A172 (cell line): ENCODE measurements at places on chromosomes 13 and 19. TPM values are rescaled to one million over a fixed set of nuclear protein-coding genes. Genes with fewer than 3 reads are reported as not detected.

DNA sequence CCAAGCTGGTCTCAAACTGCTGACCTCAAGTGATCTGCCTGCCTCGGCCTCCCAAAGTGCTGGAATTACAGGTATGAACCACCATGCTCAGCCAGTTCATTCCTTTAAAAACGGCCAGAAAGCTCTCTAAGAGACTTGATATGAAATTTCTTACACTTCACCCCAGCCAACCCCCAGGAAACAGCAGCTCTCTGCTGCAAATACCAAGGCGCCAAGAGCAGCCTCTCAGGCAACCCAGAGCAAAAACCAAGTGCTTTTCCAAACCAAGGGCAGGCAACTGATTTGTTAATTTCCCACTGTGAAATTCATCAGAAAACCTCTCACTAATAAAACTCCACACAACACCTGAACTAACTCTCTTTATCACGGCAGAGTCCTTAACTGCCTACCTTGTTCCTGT lies 44.9 kb downstream of the LATS2 start:
- DNase-seq: no peak

- no peak for DNase-seq
Measured at GRCh38 chr13:49925881-49926418, 10.2 kb downstream of the SPRYD7 start.

Gene ZSCAN4
- total RNA-seq: 0.12 TPM in 1 of 2 replicates, not detected in the other

Gene MBD3L5
- total RNA-seq: not detected in 2 replicates

Gene MIR17HG
- 2.1 and 3.7 TPM in 2 replicates for total RNA-seq
